NCI-H526 treated with DMSO at 0.1 percent for 48 hours (cell line): ENCODE measurements at places on chromosomes 3 and 15.

DNA sequence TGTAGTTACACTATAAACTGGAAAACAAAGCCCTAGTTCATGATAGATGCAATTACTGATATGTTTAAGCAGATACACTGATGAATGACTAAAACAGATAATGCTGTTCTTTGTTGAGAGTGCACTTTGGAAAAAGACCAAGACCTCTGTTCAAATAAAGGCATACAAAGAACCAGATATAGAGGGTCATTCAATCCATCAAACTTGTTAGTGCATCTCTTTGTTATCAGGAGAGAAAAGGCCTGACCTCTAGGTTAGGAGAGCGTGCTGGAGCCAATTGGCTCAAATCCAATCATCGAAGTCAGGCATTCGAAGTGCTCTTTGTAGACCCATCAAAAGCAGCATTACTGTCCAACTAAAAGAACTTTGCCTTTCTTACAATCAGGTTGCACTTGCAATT is 124.2 kb downstream of the TFG start:
- no peak for DNase-seq

DNA sequence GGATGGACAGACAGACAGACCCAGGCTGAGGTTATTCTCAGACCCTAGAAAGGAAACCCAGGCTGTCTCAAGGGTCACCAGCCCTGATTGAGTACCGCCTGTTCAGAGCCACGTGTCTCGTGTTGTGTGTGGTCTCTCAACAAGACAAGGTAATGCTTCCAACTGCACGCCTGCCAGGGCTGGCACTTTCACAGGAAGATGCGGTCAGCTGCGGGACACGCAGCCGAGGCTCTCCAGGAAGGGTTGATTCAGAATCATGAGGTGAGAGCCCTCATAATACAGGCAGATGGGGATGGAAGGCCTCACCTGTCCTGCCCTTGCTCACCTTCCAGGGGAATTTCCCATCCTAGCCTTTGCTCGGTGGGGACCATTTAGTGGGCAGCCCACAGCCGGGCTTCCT is 81.4 kb downstream of the TOP2B start:
- no peak for DNase-seq

DNA sequence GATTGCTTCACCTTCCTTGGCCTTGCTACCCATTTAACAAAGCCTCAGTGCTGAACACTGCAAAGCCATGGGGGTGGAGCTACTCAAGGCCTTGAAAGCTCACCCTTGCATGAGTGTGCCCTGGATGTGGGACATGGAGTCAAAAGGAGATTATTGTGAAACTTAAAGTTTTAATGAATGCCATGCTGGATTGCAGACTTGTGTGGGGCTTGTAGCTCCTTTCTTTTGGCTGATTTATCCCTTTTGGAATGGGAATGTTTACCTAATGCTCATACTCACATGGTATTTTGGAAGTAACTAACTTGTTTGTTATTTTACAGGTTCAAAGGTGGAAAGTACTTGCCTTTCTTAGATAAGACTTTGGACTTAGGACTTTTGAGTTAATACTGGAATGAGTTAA is 538.5 kb upstream of the NECTIN3 start:
- no peak for DNase-seq

DNA sequence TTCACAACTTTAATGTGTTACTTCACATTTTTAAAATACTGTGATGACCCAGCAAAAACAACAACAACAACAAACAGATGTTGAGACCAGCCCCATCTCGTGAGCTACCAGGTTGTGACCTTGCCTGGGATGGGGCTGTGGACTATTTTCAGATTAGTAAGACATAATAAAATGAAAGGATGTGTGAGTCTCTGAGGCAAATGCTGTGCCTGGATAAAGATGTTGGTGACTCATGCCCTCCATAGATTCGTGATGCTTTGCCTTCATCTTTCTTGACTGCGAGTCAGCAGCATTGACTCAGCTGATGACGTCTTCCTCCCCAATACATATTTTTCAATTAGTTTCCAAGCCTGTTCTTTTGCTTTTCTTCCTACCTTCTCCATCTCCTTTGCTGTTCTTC is 453.0 kb upstream of the CFAP20DC start:
- no peak for DNase-seq

GRCh38 chr15:99955532-99955931 is 222.3 kb upstream of the LYSMD4 start:
- DNase-seq = no peak

DNA sequence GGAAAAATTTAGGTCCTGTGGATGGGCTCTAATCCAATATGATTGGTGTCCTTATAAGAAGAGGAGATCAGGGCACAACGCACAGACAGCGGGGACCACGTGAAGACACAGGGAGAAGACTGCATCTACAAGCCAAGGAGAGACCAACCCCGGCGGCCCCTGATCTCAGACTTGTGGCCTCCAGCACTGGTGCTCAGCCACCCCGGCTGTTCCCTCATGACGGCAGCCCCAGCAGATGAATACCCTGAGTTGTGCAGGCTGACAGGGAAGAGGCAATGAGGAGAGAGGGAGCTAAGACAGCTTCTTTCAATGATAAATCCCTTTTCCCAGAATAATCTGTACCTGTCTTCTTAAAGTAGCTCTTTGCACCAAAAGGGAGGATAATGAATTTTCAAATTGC is 33.3 kb upstream of the CGNL1 start:
- no peak for DNase-seq

GRCh38 chr3:133211449-133211848 is 173.3 kb downstream of the TMEM108 start:
- DNase-seq = no peak

- no peak for DNase-seq
These were observed 88.6 kb upstream of the HERC1 start for GRCh38 chr15:63922261-63922904.

- no peak for DNase-seq
These were observed 68.4 kb downstream of the SLC24A1 start for GRCh38 chr15:65690173-65690572.

DNA sequence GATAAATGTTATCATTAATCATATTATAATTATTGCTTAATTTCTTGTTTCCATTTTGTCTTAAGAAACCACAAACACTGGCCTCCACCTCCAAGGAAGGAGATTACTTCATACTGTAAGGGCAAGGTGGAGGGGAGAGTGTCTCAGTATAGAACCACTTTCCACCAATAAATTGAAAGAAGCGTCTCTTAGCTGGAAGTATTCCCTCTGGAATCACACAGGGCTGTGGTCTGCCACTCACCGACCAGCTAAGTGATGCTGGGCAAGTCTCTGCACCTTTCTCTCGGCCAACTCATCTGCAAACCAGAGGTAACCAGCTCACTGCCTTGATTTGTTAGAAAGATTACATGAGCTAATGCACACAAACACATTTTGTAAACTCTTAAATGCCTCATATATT is 63.1 kb downstream of the EIF4E3 start:
- DNase-seq = no peak

DNA sequence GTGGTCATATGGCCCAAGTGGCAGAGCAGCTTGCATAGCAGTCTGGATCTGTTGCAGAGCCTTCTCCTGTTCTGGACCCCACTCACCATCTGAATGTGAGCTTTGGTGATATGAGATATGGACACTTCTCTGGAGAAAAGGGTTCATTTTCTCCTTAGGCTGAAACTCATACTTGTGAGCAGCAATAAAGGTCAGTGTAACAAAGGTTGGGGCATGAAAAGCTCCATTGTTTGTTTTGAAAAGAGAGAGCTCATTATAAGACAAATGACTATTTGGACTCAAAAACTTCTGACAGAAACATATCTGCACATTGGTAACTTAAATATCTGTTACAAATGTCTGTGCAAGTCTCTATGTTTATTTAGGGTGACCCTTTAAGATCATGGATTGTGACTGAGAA is 517.3 kb downstream of the MFSD1 start:
- no peak for DNase-seq

- DNase-seq = no peak
These were observed 258.4 kb downstream of the XXYLT1 start for GRCh38 chr3:195012571-195012970.

- DNase-seq = no peak
These were observed 7.5 kb downstream of the RFX7 start for GRCh38 chr15:56236197-56236596.

DNA sequence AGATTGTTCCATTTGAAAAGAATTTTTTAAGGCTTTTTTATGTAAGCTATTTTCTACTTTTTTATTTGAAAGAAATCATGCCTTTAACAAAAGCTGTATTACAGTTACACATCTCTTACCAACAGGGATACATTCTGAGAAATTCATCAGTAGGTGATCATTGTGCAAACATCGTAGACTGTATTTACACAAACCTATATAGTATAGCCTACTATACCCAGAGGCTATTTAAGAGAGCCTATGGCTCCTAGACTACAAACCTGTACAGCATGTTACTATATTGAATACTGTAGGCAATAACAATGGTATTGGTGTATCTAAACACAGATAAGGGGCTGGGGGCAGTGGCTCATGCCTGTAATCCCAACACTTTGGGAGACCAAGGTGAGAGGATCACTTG is 43.1 kb downstream of the PEAK1 start:
- peak; percentile 19 for DNase-seq

DNA sequence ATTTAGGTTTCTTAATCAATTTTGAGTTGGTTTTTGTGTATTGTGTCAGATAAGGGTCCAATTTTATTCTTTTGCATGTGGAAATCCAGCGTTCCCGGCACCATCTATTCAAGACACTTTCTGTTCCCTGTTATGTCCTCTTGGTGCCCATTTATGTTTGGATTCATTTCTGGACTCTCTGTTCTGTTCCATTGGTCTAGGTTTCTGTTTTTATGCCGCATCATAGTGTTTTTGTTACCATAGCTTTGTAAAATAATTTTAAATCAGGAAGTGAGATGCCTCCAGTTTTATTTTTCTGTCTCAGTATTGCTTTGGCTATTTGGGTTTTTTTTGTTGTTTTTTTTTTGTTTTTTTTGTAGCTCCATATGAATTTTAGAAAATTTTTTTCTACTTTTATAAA is 97.1 kb downstream of the LRRC28 start:
- DNase-seq = no peak

DNA sequence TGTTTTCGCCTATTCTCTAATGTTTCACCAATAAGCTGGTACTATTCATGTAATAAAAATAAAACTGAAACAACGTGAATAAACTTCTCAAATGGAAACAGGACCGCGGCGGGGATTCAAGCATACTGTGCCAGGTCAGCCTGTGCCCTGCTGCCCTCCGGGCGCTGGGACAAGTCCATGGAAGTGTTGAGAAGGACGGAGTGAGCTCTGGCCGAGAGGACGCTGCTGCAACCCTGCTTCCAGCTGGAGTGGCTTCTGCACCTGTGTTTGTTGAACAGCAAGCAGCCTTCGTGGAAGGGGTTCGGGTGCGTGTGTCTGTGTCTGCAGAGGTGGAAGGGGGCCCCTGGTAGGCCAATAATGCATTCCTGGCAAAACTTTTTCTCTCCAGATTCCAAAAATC is 50.0 kb upstream of the PCSK6 start:
- no peak for DNase-seq
